ENCODE measurements at places on chromosomes 12 and 14.

GRCh38 chr14:62079038-62079437 lies 316.8 kb downstream of the SNAPC1 start:
- no peak for DNase-seq

GRCh38 chr14:96294246-96294645 lies 38.2 kb downstream of the BDKRB1 start:
- no peak for DNase-seq

DNA sequence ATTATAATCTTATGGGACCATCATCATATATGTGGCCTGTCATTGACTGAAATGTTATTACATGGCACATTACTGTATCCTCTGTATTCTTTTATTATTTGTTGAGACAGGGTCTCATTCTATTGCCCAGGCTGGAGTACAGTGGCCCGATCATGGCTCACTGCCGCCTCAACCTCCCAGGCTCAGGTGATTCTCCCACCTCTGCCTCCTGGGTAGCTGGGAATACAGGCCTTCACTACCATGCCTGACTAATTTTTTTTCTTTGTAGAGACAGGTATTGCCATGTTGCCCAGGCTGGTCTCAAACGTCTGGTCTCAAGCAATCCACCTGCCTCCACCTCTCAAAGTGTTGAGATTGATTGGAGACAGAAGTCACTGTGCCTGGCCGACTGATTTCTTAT lies 153.2 kb downstream of the RASSF9 start:
- DNase-seq, result no peak

GRCh38 chr12:62426089-62426488 lies 40.5 kb upstream of the MON2 start:
- no peak for DNase-seq

DNA sequence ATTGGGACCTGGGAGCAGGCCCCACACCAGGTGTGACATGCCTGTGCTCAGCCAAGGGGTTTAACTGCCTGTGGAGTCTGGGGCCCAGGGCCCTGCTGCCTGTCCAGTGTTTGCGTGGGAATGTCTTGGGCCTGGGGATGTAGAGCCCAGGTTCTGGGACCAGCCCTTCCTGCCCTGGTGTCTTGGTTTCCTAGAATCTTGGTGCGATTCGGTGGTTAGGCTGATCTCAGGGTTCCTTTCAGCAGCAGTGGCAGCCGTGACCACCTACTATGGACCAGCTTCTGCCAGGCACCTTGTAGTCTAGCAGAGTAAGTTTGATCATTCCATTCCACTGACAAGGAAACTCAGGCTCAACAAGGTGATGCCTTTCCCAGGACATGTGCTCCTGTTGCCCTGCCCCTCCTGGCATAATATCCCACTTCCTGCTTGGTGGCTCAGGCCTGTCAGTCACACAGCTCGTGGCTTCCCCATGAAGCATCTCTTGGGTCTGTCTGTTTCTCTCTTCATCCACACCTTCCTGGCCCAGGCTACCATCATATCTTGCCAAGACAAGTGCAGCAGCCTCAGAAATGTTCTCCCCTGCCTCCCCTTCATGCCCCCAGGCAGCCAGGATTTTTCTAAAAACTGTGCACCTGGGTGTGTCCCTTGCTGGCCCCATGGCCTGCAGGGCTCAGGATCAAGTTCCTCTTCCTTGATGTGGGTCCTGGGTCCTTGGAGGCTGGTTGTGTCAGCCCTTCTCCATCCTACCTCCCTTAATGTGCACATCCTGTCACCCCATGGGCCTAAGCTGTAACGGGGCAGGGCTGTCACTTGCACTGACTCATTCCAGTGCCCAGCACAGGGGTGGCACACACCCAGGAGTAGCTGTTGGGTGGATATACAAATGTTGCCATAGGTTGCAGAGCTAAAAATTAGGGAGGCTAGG lies 101.6 kb downstream of the SLC25A47 start:
- DNase-seq, result no peak

DNA sequence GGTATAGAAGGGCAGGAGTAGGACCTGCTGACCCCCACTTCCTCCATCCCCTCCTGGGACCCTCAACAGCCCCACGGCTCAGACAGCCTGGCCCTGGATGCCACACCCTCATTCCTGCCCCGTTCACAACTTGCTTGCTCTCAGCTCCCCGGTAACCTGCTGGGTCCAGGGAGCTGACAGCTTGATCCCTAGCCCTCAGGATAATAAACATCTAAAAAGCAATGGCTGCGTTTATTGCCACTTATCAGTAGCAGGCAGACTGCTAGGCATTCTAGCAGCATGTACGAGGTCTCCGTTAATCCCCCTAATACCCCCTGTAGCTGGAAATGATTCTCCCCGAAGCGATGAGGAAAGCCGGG lies 24.3 kb upstream of the RPLP0 start:
- DNase-seq, result no peak

DNA sequence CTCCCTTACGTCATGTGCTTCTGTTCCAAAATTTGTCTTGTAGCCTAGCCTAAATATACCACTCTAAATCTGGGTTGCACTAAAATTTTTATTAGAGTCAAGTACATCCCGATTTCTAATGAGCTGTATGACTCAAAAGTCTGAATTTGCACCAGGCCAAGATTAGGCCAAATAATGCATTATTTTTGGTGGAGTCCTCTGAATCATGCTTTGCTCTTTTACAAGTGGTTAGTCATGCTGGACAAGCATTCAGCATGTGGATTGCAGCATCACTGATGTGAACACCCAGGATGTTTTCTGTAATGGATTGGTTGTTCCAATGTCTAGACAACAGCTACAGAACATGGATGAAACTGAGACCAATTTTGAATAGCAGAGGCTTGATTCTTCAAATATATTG lies 23.7 kb downstream of the HEBP1 start:
- no peak for DNase-seq

GRCh38 chr12:84605983-84606382 lies 306.6 kb downstream of the SLC6A15 start:
- no peak for DNase-seq

DNA sequence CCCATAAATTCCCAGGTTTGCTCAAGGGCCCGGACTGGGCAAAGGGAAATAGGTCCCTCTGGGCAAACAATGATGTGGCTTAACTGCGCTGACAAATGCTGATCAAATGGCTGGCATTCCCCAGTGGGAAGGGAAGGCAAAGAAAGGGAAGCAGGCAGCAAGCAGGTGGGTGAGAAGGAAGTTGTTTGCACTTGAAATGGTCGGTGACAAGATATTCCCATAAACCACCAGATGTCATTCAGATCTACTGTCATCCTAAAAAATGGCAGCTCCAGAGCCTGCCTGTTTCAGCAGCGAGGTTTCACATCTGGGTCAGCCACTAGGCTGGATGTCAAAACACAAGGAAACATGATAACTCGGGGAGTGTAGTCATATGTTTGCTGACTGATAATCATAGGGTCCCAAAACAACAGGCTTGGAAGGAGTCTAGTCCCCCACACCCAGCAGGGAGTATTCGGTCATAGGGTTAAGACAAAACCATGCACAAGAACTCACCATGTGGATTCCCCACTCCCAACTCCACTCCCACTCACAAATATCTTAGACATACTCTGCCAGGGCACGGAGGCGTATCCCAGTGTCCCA lies 37.9 kb upstream of the MDM1 start:
- no peak for DNase-seq

DNA sequence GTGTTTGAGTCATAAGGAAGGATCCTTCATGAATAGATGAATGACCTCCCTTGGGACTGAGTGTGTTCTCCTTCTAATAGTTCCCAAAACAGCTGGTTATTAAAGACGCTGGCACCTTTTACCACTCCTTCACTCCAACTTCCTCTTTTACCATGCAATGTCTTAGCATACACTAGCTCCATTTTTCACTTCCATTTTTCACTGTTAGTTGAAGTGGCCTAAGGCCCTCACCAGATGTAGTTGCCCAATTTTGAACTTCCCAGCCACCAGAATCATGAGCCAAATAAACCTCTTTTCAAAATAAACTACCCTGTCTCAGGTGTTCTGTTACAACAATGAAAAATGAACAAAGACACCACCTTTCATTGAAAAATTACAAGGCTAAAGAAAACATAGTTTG lies 64.7 kb downstream of the GPR65 start:
- no peak for DNase-seq

GRCh38 chr12:50647479-50647878 lies 116.4 kb upstream of the ATF1 start:
- no peak for DNase-seq

- DNase-seq, result no peak
Measured at GRCh38 chr12:74770552-74770951, 232.9 kb downstream of the ATXN7L3B start.

- DNase-seq, result no peak
Measured at GRCh38 chr14:75279153-75279762, 630 bp downstream of the FOS start.

- DNase-seq, result no peak
Measured at GRCh38 chr12:31923063-31923412, 36.2 kb upstream of the RESF1 start.

DNA sequence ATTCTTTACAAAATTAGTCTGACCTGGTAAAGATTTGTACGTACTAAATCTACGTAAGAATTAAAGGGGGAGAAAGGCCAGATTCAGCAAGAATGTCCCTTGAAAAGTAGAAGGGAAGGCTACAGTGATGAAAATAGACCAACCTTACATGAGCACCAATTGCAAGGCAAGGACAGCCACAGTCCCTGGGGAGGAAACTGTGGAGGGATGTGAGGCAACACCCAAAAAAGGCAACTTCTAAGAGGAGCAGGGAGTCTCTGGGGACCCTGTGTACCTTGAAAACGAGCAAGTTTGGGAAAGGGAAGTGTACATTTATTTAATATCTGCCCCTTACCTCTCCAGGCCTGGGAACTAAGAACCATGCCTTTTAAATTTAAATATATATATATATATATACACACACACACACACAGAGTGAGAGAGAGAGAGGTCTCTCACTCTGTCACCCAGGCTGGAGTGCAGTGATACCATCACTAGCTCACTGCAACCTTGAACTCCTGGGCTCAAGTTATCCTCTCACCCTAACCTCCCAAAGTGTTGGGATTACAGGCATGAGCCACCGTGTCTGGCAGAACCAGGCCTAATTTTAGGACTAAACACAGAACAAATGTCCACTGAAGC lies 56.4 kb downstream of the TMCC3 start:
- DNase-seq, result no peak

GRCh38 chr14:77603654-77604255 lies 12.7 kb downstream of the SPTLC2 start:
- no peak for DNase-seq

DNA sequence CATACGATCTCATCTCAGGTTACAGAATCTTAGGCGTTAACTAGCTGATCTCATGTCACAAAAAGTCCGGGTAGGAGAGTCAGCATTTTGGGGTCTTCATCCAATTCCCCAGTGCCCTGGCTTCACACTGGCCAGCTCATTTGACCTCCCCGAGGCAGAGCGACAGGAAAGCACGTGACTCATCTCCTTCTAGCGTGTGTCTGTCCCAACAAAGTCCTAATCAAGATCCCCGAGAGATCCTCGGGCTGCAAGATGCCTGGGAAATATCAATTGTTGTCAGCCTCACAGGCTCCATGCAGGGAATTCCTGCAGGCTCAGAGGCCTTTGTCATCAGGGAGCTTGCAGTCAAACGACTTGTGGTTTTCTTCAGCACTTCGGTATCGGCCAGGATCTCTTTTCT lies 57.5 kb downstream of the ZNF664 start:
- no peak for DNase-seq

All from stimulated activated CD8-positive, alpha-beta memory T cell treated with anti-CD3 and anti-CD28 coated beads, Interleukin-7, amount 100 ng/mL, for 24 hours (primary cell).